Stimulated activated CD4-positive, alpha-beta T cell treated with anti-CD3 and anti-CD28 coated beads, Interleukin-2, amount 100 ng/mL, for 24 hours (primary cell): ENCODE measurements at places on chromosomes 5 and 9.

- DNase-seq = no peak
These were observed 51.2 kb downstream of the SLC1A3 start for GRCh38 chr5:36657563-36657995.

DNA sequence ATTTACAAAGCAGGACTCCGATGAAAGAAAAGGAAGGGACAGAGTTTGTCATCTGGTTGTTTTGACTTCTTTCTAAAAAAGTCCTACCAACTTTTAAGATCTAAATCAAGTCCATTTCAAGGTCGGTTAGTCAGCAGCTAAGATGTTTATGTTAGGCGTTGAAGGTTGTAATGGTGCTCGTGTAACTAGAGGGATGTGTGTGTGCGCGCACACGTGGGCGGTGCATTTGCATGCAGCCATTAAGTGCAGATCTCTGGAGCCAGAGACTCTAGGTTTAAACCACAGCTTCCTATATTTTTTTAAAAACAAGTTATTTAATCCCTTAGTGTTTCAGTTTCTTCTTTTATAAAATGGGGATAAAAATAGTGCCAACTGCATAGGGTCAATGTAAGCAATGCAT is 77.0 kb upstream of the SMIM32 start:
- DNase-seq = no peak

DNA sequence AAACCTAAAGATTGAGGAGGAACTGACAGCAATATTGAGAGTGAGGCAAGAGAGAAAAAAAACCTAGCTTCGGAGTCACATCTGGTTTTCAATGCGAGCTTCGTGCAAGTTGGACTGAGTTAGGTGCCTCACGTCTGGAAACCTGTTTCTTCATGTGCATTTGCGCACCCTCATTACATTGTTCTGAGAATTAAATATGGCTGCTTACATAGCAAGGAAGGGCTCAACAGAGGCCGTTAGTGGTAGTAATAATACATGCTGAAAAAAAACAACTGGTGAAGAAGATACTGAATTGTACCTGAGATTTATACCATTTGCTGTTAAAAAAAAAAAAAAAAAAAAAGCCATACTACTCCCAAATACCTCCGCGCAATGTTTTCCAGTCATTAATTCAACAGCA is 18.6 kb downstream of the DNAJA1 start:
- no peak for DNase-seq

- no peak for DNase-seq
These were observed 123.2 kb downstream of the C5orf15 start for GRCh38 chr5:133845271-133845670.

- DNase-seq = no peak
These were observed 102.4 kb upstream of the APC start for GRCh38 chr5:112635276-112635675.

DNA sequence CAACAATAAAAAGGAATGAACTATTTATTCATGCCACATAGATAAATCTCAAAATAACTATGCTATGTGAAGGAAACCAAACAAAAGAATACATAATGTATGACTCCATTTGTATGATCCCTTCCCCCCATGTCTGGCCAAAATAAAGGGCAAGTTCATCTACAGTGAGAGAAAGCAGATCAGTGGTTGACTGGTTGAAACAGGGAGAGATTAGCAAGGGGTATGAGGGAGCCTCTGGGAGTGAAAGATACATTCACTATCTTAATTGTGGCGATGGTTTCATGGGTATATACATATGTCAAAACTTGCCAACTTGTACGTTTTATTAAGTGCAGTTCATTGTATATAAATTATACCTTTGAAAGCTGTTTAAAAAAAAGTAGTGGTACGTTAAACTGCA is 4.8 kb downstream of the PSMD5 start:
- DNase-seq = no peak

DNA sequence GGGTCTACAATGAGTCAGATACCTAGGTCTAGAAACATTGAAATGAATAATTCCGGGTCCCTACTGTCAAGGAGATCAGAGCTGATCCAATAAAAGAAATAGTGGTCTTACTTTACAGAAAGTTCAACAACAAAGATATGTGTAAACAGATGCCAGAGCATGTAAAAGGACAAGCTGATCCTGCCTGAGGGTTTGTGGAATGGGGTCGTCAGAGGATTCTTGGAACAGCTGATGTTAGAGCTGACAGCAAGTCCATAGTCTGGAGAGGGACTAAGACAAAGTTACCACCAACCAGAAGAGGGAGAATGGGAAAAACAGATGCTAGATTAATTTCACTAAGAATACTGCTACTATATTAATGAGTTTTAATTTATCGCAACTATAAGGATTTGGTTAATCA is 71.5 kb downstream of the FREM1 start:
- DNase-seq = no peak

GRCh38 chr5:54186912-54187445 is 123.4 kb downstream of the ARL15 start:
- no peak for DNase-seq
